Activated naive CD4-positive, alpha-beta T cell treated with anti-CD3 and anti-CD28 coated beads, Interleukin-2, amount 10 ng/mL, durations not matched to agents 7 days and 5 days (primary cell): ENCODE measurements at places on chromosomes 13 and 19.

DNA sequence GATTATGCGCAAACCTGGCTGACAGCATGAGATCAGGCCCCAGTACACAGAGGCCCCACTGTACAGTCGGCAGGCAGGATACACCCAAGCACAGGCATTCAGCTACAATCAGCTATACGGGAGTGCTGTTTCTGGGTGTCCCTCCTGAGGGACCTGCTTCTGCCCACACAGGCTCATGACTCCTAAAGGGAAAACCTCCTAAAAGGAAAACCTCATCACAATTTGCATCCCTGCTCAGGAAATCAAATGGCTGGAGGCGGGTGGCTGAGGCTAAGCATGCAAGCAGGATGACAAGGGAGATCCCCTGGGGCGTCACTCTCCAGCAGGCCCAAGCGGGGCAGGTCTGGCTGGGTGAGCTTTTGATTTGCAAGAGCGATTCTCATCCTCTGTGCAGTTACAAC is 99.8 kb downstream of the CRYL1 start:
- no peak for DNase-seq

- DNase-seq, result no peak
Measured at GRCh38 chr13:46605825-46606554, 53.0 kb downstream of the LRCH1 start.

DNA sequence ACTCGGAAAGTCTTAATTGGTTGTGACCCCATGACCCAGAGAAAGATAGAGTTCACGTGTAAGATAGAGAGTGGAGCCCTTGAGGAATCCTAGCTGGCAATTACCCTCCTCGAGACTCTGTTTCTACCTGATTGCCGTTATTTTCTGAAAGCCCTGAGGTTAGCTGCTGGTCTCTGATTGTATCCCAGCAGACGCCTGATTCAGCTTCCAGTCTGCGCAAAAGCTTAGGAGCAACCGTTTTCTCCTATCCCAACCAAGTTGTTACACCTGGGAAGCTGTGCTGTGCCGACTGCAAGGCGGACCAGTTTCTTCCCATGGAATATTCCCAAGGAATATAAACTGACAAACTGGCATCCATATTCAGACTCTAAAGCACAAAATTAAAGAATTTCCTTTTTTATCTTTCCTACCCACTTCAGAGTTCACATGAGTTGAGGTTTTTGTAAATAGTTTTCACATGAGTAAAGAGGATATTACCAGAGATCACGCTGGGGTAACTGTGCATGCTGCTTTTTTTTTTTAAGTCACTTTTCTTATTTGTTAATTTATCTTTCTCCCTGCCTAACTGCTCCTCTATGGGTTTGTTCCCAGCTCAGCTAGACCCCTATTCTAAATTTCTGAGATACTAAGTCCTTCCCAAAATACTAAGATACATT is 1.5 kb upstream of the TRPC4 start:
- no peak for DNase-seq

DNA sequence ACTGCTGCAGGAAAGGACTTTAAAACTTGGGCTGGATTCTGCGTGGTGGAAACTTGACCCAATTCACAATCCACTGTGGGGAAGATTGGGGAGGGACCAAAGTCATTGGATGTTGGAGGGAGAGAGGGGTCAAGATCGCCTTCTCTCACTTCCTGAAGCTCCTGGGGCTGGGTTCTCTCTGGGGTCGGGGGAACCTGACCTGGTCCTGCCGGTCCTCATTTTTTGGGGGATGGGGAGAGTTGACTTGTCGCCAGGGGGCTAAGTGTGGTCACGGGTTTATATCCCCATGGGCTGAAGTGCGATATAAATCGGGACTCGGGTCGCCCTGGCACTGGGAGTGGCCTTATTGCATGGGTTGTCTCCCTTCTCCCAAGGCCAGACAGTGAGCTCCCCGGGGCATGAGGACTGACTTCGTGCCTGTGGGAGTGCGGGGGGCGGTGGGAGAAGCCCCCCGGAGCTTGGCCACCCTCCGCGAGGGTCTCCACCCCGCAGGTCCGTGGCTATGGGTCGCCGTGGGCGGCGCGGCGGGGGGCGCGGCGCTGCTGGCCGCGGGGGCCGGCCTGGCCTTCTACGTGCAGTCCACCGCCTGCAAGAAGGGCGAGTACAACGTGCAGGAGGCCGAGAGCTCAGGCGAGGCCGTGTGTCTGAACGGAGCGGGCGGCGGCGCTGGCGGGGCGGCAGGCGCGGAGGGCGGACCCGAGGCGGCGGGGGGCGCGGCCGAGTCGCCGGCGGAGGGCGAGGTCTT is 6.3 kb downstream of the ICAM5 start:
- no peak for DNase-seq

DNA sequence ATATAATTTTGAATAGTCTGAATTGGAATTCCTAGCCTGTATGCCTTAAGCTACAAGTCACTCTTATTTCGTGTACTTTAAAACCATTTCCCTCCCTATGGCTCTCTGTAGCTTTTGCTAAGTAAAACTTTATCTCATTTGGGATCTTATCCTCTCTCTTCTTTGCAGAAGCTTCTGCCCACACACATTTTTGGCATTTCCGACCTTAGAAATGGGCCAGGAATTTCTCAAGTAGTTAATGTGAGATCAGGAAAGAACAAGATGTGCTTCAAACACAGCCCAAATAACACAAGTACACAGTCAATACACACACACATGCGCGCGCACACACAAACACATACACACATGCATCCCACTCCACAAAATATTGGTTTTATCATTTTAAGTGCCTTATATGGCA is 931.0 kb upstream of the MIR17HG start:
- DNase-seq, result no peak

- DNase-seq, result no peak
Measured at GRCh38 chr19:16841391-16841926, 12.3 kb downstream of the SIN3B start.

- DNase-seq, result no peak
Measured at GRCh38 chr19:36605877-36606478, 865 bp downstream of the ZNF382 start.

DNA sequence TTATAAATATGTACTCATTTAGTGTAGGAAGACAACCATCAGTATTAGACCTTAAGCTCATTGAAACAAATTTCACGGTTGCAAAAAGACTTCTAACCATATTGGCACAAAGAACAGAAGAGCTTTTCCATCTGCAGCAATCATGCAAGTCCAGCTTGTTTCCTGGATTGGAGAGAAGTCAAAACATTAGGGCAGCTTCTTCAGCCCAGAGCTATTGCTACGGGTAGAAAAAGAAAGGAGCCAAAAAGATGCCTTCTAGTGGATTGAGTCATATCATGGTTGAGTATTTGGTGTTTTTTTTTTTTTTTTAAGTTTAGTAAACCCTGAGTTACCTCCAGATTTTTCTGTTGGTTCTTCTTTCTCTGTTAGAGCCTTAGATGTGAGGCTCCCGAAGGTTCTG is 99.8 kb downstream of the WDFY2 start:
- no peak for DNase-seq

GRCh38 chr13:36806102-36806501 is 12.9 kb upstream of the RFXAP start:
- no peak for DNase-seq

DNA sequence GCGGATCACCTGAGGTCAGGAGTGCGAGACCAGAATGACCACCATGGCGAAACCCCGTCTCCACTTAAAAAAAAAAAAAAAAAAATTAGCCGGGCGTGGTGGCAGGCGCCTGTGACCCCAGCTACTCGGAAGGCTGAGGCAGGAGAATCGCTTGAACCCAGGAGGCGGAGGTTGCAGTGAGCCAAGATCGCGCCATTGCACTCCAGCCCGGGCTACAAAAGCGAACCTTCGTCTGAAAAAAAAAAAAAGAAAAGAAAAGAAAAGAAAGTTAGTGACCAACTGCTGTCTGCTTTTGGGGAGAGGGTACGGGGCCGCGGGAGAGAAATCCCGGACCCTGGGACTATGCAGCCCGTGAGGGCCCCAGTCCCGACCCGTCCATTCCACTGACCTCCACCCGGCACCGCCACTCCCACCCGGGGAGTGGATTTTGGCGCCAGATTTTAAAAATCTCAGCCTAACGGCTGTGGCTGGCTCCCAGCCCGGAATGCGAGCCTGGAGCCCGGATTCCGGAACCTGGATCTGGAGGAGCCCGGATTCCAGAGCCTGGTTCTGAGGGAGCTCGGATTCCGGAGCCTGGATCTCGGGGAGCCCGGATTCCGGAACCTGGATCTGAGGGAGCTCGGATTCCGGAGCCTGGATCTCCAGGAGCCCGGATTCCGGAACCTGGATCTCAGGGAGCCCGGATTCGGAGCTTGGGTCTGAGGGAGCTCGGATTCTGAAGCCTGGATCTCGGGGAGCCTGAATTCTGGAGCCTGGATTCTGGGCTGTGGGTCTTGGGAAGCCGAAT is 6.1 kb upstream of the LMNB2 start:
- DNase-seq, result no peak
